ENCODE measurements at places on chromosomes 5 and 9.
A peak's percentile ranks its signal among the peaks of the same experiment; 100 is the strongest.

DNA sequence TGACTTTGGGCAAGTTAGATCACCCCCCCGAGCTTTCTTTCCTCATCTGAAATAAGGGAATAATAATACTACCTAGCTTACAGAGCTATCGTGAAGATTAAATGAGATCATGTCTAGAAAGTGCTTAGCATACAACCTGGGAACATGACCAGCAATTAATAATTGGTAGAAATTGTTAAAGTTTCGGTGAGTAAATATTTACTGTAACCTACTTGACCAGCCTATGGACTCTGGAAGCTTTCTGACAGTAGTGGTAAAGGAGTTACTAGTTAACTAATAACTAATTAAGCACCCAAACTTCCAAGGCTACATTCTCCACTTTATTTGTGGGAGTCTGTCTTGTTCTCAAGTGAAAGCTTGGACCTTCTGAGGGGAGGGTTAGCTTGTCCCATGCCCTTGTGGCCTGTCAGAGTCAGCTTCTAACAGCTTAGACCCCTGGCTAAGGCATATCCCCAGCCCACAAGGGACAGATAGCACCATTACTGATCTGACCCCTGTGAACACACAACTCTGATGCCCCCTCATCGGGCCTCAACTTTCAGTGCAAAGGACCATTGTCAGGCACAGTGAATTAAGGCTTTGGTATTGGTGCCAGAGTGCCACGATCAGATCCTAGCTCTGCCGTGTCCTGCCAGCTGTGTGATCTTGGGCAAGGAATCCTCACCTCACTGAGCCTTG lies 58.7 kb upstream of the SAP30L start:
- DNase-seq = no peak

DNA sequence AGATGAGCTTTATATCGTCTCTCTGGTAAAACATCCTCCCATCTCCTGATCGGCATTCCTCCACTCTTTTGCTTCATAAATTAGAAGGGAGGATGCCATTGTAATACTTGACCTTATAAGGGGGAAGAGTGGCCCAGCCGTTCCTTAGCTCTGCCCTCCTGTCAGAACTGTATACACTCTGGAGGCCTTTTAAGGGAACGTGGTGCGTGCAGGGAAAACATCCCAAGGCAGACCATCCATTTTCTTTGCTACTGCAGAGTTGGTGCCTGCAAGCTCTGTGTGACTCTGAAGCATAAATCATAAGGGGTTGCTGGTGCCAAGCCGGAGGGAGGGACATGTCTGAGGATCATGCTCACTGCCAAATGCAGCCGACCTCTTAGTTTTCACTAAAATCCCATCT lies 90.4 kb downstream of the PGM5 start:
- DNase-seq = no peak

GRCh38 chr9:128316421-128316820 lies 5.8 kb downstream of the TRUB2 start:
- DNase-seq = no peak

- DNase-seq = no peak
Measured at GRCh38 chr5:127089191-127089590, 15.9 kb upstream of the C5orf63 start.

GRCh38 chr9:27183701-27184100 lies 74.7 kb downstream of the TEK start:
- DNase-seq = no peak

DNA sequence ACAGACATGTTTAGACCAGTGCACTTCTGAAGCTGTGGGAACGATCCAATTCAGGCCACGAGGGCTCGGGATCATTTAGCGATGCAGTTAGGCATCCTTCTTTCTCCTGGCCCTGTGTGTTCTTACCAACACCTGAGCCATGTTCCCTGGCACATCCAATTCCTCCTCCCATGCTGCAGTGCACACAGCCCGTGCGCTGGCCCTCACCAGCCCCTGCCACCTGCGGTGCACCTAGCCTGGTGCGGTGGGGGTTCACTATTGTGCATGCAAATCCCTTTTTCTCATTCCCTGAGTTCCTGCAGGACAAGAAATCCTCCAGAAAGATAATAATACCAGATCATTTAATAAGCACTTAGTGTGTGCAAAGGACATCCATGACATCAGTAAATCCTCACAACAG lies 53.5 kb downstream of the NEURL1B start:
- no peak for DNase-seq

- DNase-seq = no peak
Measured at GRCh38 chr5:94080390-94080789, 339.0 kb upstream of the POU5F2 start.

DNA sequence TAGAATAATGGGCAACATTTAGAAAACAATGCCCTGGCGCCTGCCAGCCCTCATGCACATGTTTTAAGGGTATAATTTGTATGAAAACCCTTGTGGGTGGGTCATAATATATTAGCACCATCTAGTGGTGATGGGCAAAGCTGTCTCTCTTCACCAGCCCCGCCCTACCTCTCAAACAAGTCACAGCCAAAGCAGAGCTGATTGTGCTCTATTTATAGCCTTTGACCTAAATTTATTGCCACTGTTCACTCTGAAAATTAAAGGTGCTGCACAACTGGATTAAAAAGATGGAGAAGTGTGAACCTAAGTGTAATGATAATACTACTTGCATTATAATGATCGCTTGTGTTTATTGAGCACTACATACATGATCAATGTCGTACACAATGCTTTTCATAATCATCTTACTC lies 131.9 kb upstream of the ANKH start:
- DNase-seq = peak; percentile 75

DNA sequence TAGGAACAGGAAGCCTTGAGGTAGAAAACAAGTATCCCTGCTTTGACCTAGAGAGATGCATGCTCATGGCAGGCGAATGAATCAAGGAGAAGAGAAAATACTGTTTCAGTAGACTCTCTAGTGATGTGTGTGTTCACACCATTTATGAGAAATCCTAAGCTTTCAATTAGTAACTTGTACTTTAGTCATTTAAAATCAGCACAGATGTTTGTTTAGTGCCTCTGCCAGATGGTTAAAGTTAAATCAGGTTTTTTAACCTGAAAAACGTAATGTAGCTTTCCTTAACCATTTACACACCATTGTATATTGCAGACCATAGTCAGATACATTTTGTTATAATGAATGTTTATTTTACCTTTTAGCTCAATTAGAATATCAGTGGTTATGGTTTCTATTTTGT lies 5.0 kb downstream of the TJP2 start:
- DNase-seq = no peak

- no peak for DNase-seq
Measured at GRCh38 chr5:117829646-117830045, 1158.7 kb downstream of the DTWD2 start.

DNA sequence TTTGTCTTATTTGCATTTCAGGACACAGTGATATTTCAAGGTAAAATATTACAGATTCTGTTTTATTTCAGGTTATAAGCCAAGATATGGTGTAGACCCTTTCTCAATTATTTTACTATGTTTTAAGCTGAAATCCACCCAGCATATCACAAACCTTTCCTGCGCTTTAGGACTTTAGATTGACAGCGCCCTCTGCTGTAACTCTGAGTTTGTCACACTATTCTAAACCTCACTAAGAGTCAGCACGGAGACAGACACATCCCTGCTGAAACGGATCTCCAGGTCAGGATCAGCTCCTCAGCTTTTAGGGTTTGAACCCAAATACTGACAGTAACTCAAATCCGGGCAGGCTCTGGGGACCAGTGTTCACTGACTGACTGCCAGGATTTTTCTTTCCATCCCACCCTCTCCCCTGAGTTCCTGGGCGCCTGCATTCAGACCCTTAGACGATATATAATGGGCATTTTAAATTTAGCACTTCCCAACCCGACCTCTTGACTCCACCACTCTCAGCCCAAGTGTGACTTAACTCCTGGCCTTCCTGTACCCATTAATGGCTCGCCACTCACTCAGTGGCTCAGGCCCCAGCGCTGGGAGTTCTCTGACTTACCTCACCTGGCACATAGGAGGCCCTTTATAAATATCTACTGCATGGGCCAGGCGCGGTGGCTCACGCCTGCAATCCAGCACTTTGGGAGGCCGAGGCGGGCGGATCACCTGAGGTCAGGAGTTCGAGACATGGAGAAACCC lies 33.5 kb downstream of the TLX3 start:
- peak; percentile 63 for DNase-seq

DNA sequence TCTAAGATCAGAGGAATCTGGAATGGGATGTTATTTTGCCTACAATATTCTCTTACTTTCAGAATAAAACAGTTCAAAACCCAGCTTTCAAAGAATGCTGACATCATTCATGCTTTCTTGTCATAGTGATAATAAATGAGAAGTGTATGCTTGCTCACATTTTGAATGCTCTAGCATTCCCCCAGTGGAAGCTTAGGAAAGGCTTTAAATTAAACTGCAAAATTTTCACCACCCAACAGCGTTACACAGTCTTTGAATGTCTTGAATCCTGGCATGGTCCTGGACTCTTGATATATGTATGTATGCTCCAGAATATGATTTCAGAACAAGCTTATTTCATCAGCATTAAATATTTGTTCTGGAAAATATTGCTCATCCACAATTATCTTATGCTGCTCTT lies 964.3 kb upstream of the NUDT12 start:
- no peak for DNase-seq

- no peak for DNase-seq
Measured at GRCh38 chr9:36960575-36960955, 73.5 kb downstream of the PAX5 start.

- no peak for DNase-seq
Measured at GRCh38 chr9:5892456-5893133, 1.9 kb downstream of the MLANA start.

Data from iPS-NIHi11 (cell line).